ENCODE measurements at places on chromosomes 6 and 20.

- peak; percentile 91 for DNase-seq
Observed at GRCh38 chr6:1609648-1610496, at the start of gene FOXC1. Gene FOXC1, plus strand, starts transcription at chr6:1609915. Its CDS starts 531 bp downstream, at chr6:1610446.

DNA sequence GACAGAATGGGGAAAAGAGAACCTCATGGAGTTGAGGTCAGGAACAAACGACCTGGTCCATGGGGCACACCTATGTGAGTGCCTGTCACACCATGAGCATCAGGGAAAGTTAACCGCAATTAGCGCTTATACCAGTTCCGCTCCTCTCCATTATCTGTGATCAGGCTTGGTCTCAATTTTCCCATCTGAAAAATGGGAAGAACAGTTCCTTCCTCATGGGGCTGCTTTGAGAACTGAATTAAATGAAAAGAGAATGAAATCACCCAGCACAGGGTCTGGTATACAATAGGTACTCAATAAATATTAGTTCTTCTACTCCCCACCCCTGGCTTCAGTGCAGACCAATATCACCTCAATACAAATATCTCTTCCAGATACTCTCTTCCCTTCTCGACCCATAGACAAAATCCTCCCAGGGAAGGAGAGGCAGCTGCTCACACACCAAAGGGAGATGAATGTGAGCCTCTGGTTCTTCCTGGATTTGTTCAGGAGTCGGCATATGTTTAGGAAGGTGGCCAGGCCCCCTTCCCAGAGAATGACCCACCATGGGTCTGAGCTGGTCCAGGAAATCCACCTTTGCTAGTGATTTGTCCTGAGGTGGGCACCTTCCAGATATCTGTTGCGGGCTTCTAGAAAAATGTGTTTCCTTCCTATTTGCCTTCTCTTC lies 2.4 kb upstream of the PTGIS start:
- no peak for DNase-seq

- DNase-seq: no peak
Observed at GRCh38 chr6:132475925-132476324, 37.0 kb downstream of the STX7 start.

GRCh38 chr20:23666189-23666588 lies 22.6 kb downstream of the CST4 start:
- DNase-seq: no peak
